ENCODE measurements at places on chromosomes 4 and X.

DNA sequence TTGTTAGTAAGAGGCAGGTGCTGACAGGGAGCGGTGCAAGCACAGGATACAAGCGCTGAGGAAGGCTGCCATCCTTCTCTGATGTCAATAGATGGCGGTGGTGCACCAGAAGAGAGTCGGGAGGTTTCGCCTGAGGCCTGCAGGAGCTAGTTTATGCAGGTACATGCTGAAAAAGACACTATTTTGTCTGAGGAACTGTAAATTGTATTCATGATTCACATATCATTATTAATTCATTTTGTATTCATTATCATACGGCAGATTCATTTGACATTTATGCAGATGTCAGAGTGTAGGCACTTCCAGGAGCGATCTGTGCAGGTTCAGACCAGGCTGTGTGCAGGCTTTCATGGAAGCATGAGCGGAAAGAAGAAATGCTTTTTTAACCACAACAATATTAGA is 824.0 kb downstream of the STIM2 start:
- peak; percentile 70 for DNase-seq

DNA sequence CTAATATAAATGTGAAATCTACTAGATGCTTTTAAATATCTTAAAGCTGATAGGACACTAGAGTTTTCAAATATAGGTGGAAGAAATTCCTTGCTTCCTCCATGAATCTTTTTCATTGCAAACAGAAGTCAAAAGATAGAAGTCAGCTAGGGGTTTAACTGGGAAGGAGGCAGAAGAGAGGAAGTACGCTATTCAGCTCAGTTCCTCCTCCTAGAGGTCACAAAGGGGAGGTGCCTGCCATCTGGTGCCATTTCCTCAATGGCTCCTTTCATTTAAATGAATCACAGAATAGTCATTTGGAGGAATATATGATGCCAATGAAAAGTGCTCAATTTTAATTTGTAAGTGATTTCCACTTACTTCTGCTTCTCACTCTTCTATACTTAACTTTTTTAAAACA is 8.5 kb downstream of the COL25A1 start:
- DNase-seq, result peak; percentile 36

DNA sequence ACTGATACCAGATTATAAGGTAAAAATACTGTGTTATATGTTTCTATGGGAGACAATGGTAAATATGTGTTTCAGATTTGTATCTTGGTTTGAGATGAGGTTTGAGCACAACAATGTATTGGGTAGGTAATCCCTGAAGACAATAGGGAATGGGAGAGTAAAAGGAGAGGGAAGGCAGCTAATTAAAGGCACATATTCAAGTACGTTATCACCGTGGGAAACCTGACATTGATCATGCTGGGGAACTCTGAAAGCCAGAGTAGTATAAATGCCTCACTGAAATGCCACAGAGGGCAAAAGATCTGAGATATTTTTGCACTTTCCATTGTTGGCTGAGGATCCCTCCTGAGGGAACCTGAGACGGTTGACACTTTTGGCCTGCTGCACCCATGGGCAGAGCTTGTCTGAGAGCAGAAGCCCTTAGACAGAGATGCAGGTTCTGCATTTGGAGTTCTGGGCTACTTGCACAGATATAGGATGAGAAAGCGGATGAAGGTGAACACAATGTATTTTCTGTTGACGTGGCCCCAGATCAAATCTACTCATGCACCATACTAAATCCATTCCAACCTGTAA is 506.7 kb downstream of the PCDH18 start:
- DNase-seq, result no peak

GRCh38 chr4:143353797-143354196 is 17.1 kb downstream of the GAB1 start:
- no peak for DNase-seq

DNA sequence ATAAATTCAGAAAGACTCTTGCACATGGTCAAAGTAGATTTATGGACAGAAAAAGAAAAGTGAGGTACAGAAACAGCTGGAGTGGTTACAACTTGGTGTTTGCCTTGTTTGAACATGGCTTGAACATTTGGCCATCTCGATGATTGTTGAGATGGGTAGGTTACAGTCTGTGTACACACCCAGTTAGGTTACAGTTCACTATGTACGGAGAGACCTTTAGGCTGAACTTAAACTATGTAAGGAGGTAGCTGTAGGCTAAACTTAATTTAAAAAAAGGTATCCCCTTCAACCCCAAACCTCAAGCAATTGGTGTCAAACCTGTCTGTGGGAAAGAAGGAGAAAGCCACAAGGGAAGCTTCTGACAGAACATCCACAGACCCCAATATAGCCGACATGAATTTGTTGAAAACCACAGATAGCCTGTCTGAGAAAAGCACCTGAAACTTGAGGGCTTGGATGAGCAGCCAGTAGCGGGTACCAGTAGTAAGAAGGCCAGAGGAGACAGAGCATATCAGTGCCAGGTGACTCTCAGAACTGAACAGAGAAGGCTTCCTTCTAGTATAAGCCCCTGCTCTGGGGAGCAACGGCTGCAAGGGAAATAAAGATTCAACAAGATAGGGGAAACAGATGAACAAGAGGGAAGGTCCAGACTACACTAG is 247.9 kb upstream of the GALNTL6 start:
- no peak for DNase-seq

DNA sequence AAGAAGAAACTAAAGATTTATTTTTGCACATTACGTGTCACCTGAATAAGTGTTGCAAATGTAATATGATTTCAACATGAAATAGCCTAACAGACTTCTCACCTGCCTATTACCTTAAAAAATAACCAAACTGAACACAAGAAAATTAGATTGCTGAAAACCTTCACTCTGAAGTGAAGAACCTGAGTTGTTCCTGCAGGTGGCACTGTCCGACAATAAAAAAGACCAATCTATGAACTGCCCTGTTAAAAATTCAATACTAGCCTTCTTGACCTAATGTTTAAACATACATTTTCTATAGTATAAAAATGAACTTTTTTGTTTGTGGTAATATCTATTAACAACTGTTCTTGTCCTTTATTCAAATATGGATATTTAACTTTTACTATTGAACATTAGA is 69.2 kb upstream of the PNPLA4 start:
- peak; percentile 24 for DNase-seq

- no peak for DNase-seq
Observed at GRCh38 chrX:123267220-123267619, 83.1 kb downstream of the GRIA3 start.

DNA sequence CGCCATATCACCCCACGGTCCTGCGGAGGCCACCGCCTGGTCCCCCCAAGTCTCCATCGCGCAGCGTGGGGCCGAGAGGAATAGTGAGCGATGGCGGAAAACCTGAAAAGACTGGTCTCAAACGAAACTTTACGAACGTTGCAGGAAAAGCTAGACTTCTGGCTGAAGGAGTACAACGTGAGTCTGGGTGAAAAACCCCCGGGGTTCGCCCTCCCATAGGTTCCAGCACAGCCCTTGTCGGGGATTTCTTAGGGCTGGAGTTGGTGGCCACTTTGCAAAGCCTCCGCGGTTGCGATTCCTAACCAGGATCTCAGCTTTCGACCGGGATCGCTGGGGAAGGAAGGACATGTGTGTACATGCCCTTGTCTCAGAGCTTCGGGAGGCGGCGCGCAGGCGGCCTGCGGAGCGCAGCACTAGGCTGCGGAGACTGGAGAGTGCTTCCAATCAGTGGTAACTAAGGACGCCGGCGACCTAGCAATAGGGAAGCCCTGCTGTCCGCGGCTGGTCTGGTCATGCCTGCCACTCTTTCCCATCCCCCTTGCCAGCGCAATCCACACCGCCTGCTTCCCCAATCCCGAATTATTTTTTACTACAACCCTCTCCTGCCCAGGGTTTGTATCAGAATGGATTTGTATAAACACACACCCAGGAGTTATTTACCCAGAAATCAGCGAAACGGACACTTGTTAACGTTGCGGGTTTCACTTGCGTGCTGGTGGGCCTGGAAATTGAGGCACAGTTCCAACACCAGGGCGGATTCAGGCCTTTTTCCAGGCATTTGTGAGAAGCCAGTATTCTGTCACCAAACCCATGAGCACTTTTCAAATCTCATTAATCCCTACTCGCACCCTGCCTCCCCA is 741 bp downstream of the SPATA18 start:
- peak; percentile 86 for DNase-seq

- DNase-seq, result no peak
Observed at GRCh38 chrX:153901753-153902140, 2.7 kb upstream of the AVPR2 start.

GRCh38 chr4:7007142-7007907 is 35.8 kb upstream of the TADA2B start:
- DNase-seq, result no peak

DNA sequence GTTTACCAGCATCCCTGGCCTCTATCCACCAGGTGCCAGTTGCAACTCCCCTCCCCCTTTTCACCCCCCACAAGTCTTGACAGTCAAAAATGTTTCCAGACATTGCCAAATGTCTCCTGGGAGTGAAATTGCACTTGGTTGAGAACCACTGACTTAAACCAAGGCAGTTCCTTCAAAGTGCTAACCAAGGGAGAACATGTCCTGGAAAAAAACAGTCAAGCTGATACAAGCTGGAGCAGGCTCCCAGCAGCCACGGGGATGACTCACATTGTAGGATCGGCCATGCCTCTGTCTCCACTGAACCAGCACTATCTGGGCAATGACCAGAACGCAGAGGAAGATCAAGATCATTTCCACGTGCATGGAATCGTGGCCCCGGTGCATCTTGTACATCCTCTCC is 11.4 kb downstream of the RNF175 start:
- no peak for DNase-seq

DNA sequence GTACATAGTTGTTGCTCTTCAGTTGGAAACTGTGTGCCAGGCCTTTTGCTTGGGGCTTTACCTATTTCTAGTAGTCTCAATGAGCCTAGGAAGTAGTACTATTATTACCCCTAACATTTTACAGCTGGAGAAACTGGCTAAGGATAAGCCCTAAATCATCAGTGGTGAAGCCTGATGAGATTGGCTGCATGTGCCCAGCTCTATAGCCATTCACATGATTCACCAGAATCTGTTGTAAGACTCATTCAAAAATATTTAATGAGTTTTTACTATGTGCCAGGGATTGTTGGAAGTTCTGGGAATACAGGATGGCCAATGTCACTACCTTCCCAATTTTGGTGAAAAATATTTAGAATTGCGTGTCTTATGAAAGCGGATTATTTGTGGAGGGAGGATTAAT is 2.8 kb downstream of the KIT start:
- DNase-seq, result no peak

DNA sequence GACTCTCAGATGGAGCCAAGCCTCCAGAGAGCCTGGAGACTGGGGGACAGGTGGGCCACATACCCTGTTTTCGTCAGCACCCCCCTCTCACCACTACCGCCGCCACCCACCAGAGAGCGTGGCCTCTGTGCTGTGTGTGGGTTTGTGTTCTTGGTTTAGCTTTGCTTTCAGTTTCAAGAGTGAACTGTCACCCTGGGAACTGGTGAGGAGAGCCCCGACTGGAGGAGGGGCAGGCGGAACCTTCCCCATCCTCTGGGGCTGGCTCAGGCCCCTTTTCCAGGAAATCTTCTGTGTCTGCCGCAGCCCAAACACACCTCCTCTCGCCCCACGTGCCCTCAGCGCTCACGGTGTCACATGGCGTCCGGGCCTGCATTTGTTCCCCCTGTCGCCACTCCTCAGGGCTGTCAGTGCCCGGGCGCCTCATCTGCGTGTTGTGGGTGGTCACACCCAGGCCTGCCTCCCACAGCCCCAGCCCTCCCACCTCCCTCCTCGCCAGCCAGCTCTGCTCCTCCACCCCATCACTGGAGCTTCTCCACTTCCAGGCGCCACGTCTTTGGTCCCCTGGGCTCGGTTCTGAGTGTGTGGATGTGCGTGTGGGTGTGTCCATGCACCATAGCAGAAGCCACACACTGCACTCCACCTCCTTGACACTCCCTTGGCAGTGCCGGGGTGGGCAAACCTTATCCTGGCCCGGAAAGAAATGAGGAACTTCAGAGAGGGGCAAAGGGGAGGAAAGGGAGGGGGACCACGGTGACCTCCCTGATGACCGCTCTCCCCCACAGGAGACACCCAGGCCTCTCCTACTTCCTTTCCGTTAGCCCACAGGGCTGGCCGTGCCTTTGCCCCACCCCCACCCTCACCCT is 27.8 kb downstream of the ELF4 start:
- DNase-seq, result no peak

DNA sequence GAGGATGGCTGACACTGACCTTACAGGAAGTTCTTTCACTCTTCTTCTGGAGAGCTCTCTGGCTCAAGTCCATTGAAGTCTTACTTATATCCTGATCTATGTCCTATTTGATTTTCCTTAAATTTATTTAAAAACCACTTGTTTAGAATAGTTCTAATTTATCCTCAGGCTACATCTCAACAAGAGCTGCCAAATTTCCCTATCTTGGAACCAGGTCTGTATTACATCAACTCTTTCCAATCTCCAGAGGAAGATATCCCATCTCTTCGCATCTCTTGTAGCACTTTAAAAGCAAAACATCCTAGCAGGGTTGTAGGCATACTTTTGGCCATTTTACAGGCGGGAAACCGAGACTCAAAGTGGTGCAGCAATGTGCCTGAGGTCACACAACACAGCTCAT is 290.5 kb upstream of the TEX13C start:
- DNase-seq, result no peak

DNA sequence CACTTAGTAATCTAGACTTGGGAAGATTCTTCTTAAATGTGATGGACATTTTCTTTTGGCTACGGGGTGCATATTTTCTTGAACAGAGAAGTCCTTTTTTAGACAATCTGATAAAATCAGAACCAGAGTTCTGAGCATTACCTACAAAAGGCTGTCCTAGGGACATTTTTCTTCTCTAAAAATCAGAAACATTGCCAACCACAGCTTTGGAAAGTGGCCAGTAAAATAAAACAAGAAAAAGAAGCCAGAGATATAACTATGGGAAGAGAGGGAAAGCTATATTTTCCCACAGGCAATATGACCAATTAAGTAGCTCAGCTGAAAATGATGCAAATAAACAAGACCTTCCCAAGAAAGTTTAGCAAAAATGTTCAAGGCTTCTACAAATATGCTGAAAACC is 55.9 kb downstream of the MXRA5 start:
- no peak for DNase-seq

DNA sequence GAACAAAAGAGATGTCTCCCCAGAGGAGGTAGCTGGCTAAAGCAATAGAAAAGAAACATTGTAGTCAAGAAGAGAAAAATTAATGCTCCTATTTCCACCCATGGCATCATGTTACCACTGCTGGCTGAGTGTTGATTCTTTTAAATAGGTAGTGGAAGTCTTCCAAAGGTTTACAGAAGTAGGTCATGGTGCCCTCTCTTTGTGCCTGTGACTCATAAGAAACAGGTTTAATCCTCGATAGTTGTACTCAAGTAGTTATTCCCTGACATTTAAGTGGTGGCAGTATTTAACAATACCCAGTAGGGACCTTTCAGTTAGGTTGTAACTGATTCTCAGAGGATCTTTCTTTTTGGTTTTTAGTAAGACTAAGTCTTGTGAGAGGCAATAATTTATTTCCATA is 247.8 kb downstream of the TEX13A start:
- no peak for DNase-seq

- peak; percentile 6 for DNase-seq
Observed at GRCh38 chr4:144174401-144175067, 34.0 kb upstream of the GYPA start.

All from endothelial cell (in vitro differentiated cells).